ENCODE measurements at places on chromosomes 12 and 14. TPM values are rescaled to one million over a fixed set of nuclear protein-coding genes. Genes with fewer than 3 reads are reported as not detected.

DNA sequence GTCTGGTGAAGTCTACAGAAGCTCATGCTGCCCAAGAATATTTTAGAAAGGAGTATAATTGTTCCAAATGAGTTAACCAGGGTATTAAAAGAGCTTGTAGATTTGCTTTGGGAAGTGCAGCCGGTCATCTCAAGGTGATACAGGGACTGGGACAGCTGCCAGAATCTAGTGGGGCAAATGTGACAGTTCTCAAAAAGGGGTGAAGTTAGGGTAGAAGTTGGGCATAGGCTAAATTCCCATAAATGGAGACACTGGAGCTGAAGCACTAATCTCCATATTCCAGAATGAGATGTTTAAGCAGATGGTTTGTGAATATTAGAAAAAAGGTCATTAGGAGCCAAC is 94.7 kb downstream of the ANO6 start:
- no peak for DNase-seq

DNA sequence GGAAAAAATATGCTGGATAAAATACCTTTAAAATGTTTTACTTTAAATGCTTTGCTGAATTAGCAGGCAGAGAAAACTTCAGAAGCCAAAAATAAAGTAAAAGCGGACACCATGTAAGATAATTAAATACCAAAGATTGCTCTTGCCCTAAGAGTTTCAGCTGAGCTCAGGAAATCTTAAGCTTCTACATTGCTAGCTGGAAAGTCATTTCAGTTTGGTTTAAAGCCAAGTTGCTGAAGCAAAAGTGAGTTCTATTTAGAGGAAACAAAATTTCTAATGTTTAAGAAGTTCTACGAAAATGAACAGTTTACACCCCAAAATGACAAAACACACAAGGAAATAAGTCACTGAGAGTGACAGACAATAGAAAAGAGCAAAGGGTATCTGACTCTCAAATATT is 310.0 kb downstream of the ADAMTS20 start:
- no peak for DNase-seq

DNA sequence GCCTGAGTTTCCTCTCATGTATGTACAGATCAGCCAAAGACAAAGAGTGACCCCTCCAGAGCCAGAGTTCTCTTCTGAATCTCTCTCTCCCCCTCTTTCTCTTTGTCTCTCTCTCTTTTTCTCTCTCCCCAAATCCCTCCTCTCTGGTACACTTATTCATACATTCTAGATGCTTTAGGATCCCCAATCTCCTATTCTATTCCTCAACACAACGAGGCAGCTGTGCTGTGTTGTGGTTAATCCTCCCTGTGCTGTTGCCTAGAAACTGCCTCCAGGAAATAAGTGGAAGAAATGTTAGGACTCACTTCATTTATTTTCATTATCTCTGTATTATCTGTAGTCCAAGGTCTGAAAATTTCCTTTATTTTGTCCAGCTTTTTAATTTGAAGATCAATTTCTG is 350.5 kb upstream of the OR4E1 start:
- DNase-seq, result no peak

DNA sequence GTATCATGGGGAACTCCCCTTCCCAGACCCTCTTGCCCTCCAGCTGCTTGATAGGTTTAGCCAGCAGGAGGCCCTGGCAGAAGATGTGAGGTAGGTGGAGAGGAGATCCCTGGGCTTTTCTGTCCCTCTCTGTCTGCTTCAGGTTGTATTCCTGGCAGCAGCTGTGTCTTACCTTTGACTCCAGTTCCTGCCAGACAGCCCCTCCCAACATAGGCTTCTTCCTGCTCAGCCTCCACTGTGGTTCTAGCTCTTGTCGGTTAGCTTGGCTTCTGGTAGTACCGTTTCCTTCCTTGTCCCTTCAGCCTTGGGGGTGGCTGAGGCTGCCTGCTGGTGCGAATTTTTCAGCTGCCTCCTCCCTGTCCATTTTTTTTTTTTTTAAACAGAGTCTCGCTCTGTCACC is 215.7 kb upstream of the CRY1 start:
- DNase-seq, result no peak

DNA sequence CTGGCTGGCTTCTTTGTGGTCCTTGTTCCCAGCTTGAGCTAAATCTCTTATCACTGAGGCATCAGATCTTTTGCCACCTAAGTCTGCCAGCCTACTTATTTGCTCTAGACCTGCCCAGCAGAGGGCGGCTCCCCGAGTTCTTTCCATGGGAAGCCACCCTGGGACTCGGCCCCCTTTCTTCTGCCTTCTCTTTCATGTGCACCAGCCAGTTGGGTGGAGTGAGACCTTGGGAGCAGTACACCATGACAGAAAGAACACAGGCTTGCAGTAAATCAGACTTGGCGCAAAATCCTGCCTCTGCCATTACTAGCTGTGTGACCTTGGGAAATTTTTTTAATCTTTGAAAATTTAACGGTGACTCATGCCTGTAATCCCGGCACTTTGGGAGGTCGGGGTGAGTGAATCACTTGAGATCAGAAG is 7.4 kb downstream of the SMAGP start:
- DNase-seq, result peak; percentile 51

DNA sequence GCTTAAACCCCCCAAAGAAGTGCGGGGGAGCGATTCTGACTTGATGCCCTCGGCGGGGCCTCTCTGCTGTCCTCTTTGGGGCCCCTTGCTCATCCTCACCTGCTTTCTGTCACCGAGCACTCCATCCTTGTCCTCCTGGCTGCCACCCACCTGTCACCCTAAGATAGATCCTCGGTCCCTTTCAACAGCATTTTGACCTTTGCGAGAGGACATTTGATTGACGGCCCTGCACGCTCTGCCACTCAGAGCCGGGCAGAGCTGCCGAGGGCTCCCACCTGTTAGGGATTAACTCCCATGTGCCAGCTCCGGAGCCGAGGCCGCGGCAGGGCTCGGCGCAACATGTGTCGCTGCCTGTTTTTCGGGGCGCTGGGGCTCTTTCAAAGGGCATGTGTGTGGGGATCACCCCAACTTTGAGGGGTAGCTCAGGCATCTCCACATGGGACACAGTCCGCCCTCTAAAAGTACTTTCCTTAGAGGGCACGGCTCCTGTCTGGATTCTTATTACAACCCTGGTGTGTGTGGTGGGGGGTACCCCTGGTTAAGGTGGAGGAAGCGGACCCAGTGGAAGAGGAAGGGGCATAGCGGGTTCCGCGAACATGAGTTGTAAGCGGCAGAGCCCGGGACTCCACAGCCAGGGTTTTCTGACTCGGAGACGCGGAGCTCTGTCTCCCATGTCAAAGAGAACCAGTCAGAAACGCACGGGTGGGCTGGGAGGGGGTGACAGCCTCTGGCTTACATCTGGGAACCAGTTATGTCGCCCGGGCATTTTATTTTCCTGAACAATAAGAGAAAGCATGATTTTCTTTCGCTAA is 811 bp upstream of the MEG3 start:
- DNase-seq, result no peak

DNA sequence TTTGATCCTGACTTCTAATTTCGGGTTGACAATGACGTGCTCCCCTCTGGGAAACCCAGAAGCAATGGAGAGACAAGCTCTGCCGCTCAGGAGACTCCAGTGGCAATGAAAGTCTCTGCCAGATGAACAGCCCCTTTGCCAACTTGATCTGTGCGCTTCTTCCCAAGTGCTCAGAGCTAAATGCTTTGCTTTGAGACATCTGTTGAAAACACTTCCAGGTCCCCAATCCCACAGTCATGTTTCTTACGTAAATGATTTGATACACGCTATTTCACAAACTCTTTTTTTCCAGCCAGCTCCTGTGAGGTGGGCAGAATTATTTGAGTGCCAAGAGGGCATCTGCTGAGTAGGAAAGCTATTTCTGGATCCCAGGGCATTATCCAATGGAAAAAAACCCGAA is 147.6 kb downstream of the RIMBP2 start:
- no peak for DNase-seq

GRCh38 chr14:103869406-103870143 is 22.2 kb upstream of the PPP1R13B start:
- no peak for DNase-seq

- no peak for DNase-seq
Observed at GRCh38 chr12:4116251-4117111, 157.1 kb upstream of the CCND2 start.

DNA sequence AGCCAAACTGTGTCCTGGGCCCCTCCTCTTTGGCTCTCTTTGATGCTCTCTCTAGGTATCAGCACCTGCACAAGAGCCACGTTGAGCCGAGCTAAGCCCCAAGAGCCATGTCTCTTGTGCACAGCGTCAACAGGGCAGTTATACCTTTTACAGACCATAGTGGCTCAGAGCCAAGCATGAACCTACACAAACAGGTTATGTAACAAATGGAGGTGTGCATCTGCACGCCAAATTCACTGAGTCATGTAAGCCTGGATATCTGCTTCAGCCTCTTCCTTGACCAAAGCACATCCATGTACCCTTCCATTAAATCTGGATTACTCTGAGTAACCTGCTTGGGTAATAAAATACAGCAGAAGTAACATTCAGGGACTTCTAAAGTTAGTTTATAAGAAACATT is 509.7 kb downstream of the NAV3 start:
- DNase-seq, result no peak

Gene CD163
- total RNA-seq, result not detected

Gene ZNF641
- 5.1 TPM for total RNA-seq

Gene ESRRB
- total RNA-seq, result 0.18 TPM

Gene SRP54
- total RNA-seq, result 79.8 TPM

Gene MYH6
- total RNA-seq, result not detected

All from activated CD8-positive, alpha-beta T cell treated with anti-CD3 and anti-CD28 coated beads for 36 hours (primary cell).